AG09309 (cell line): ENCODE measurements at places on chromosomes 2 and 18.

- no peak for DNase-seq
Measured at GRCh38 chr2:197577446-197577845, 61.6 kb downstream of the MOB4 start.

- no peak for DNase-seq
Measured at GRCh38 chr2:12479065-12479601, 237.6 kb upstream of the TRIB2 start.

DNA sequence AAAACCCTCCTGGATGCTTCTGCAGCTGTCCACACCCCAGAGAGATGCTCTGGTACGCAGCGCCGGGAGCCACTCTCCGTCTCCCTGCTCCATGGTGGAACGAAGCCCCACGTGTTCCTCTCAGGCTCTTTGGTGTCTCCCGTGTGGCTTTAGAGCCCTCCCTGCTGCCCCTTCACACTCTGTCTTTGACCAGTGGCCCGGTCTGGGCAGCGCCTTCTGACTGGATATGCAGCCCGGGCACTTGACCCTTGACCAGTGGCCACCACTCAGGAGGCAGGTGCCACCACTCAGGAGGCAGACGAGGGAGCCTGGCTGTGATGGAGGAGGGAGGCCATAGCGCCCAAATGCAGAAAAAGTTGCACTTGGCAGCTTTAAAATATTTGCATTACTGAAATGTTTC is 214.5 kb upstream of the SALL3 start:
- no peak for DNase-seq

GRCh38 chr2:50895041-50895440 is 136.9 kb downstream of the NRXN1 start:
- no peak for DNase-seq

GRCh38 chr2:29405707-29406106 is 290.5 kb downstream of the CLIP4 start:
- DNase-seq = no peak

DNA sequence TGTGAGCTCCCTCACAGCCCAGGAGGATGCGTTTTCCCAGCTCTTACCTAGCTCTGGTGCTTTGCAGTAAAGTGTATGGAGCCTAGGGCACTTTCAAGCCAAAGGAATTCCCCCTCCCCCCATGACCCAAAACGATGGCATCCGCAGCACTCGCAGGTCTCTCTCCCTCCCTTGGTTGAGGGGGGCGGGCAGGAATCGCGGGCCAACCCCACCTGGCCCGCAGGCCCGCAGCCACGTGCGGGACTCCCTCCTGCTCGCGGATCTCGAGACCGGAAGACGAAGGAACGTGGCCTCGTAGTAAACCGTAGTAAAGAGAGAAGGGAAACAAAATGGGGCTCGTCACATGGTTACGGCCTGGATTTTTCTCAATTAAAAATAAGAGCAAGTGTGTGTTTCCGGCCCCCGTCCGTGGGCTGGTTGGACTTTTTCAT is 8.5 kb downstream of the IRS1 start:
- no peak for DNase-seq

DNA sequence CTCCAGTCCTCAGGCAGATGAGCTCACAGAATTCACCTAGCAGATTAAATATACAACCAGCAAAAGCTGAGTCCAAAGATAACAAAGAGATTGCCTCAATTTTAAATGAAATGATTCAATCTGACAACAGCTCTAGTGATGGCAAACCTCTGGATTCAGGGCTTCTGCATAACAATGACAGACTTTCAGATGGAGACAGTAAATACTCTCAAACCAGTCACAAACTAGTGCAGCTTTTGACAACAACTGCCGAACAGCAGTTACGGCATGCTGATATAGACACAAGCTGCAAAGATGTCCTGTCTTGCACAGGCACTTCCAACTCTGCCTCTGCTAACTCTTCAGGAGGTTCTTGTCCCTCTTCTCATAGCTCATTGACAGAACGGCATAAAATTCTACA is 86.0 kb downstream of the PTRHD1 start:
- no peak for DNase-seq

- DNase-seq = no peak
Measured at GRCh38 chr2:173049831-173050230, 25.8 kb upstream of the MAP3K20 start.

- no peak for DNase-seq
Measured at GRCh38 chr2:214747992-214748391, 61.5 kb downstream of the BARD1 start.
